Osteocyte (in vitro differentiated cells): ENCODE measurements at places on chromosomes 2 and 18. TPM values are rescaled to one million over a fixed set of nuclear protein-coding genes. Genes with fewer than 3 reads are reported as not detected.

GRCh38 chr18:29062921-29063320 is 886.0 kb upstream of the CDH2 start:
- no peak overlapping the region for H3K4me3 ChIP-seq
- no peaks in the 10 kb centered on the region for H3K27me3 ChIP-seq
- peaks cover 15% of the 10 kb centered on the region for H3K4me1 ChIP-seq
- H3K27ac ChIP-seq = no peak overlapping the region
- DNase-seq = no peak

- H3K4me3 ChIP-seq = no peak overlapping the region
- no peaks in the 10 kb centered on the region for H3K4me1 ChIP-seq
- H3K27me3 ChIP-seq = no peaks in the 10 kb centered on the region
Measured at GRCh38 chr2:3512086-3512485, 7.2 kb downstream of the ADI1 start.

CLHC1 gene
- total RNA-seq = 21.6 and 23.5 TPM in 2 replicates

IL1RL1 gene
- not detected in 2 replicates for total RNA-seq

DNA sequence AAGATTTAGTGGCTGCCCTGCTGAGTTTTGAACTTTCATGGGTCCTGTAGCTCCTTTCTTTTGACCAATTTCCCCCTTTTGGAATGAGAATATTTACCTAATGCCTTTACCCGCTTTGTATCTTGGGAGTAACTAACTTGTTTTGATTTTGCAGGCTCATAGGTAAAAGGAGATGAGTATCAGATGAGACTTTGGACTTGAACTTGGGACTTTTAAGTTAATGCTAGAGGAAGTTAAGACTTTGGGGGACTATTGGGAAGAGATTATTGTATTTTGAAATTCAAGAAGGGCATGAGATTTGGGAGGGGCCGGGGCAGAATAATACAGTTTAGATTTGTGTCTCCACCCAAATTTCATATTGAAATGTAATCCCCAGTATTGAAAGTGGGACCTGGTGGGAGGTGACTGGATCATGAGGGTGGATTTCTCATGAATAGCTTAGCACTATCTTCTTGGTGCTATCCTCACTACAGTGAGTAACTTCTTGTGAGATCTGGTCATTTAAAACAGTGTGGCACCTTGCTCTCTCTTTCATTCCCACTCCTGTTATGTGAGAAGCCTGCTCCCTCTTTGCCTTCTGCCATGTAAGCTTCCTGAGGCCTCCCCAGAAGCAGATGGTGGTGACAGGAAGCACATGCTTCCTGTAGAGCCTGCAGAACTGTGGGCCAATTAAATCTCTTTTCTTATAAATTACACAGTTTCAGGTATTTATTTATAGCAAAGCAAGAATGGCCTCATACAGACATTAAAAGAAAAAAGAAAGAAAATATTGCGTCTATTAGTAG is 6.1 kb downstream of the ADI1 start:
- no peak overlapping the region for H3K27ac ChIP-seq
- H3K36me3 ChIP-seq = peaks cover 43% of the 10 kb centered on the region
- no peaks in the 10 kb centered on the region for H3K27me3 ChIP-seq
- H3K4me1 ChIP-seq = peaks cover 10% of the 10 kb centered on the region
- DNase-seq = no peak

DNA sequence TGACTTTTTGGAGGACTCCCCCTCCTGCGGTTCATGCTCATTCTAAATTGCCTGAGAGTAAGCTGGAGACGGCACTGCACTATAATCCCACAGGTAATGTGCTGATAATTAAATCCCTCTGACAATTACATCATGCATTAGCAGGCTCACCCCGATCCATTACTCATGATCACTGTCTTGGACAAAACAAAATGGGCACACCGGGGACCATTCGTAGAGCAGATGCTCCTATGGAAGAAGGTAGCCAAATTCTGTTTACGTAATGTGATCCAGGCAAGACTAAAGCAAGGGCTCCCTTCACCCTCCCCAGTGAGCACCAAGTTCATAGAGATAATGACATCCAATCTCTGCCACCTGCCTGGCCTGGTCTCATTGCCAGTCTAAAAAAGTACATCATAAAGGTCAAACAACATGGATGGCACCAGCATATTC is 657.1 kb upstream of the SOX11 start:
- H3K4me3 ChIP-seq = no peak overlapping the region
- no peaks in the 10 kb centered on the region for H3K4me1 ChIP-seq
- no peaks in the 10 kb centered on the region for H3K36me3 ChIP-seq
- DNase-seq = no peak

XDH gene
- total RNA-seq = 0.78 and 0.99 TPM in 2 replicates

DNA sequence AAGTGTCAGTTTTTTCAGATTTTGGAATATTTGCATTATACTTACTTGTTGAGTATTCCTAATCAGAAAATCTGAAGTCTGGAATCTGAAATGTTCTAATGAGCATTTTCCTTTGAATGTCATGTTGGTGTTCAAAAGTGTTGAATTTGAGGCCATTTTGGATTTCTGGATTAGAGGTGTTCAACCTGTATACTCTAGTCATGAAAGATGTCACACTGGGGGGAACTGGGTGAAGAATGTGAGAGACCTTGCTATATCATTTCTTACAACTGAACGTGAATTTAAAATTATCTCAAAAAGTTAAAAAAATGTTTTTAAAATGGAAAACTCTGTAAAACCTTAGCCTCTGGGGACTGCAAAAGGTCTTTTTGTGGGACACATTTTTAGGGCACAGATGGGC is 384.5 kb downstream of the NBAS start:
- DNase-seq = no peak
- no peak overlapping the region for H3K27ac ChIP-seq
- H3K4me3 ChIP-seq = no peak overlapping the region
- H3K27me3 ChIP-seq = no peaks in the 10 kb centered on the region
- no peaks in the 10 kb centered on the region for H3K4me1 ChIP-seq

DNA sequence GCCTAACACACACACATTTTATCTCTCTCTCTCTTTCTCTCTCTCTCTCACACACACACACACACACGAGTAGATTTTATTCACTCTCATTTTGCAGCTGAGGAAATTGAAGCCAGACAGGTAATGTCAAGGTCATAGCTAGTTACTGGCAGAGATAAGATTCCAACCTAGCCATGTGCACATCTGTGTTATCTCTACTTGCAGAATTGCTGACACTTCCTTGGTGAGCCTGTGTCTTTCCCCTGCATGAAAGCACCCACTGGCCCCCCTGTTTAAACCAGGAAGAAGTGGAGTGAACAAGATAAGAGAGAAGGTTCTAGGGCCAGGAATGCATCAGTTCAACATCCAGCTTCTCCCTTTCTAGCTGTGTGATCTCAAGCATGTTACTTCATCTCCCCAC is 423.7 kb downstream of the TXNL1 start:
- no peak overlapping the region for H3K27ac ChIP-seq
- H3K4me1 ChIP-seq = no peaks in the 10 kb centered on the region
- no peaks in the 10 kb centered on the region for H3K36me3 ChIP-seq
- H3K4me3 ChIP-seq = no peak overlapping the region

DNA sequence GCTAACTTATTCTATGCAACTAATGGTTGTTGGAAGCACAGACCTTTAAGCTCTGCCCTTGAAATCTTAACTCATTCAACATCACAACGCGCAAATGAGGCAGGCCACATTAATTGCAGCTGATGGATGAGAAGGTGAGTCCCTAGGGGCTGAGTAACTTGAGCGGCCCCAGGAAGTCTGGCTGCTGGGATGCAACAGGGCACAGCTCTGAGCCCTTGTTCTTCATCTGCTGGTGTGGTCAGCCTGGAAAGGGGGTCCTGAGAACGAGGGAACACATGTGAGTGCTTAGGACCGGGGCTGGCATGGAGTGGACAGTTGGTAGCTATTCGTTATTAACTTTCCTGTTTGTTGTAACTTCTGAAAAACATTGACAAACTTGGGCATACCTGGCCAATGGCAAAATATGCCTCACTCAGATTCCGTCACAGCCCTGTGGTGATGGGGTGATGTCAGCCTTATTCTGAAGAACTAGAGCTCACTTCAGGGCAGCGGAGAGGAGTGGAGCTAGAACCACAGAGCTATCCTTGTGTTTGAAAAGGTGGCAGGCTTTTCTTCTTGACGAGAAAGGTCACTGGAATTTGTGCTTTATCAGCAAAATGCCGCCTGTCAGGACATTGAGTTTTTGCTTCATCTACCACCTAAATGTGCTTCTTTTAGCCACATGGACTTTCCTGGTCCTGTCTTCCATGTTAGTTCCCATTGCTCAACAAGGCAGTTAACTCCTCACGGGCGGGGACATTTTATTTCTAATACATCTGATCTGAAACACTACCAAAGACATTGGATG is 145.9 kb upstream of the FHL2 start:
- peaks cover 3% of the 10 kb centered on the region for H3K4me1 ChIP-seq
- H3K27ac ChIP-seq = no peak overlapping the region
- H3K4me3 ChIP-seq = no peak overlapping the region
- H3K36me3 ChIP-seq = no peaks in the 10 kb centered on the region

DNA sequence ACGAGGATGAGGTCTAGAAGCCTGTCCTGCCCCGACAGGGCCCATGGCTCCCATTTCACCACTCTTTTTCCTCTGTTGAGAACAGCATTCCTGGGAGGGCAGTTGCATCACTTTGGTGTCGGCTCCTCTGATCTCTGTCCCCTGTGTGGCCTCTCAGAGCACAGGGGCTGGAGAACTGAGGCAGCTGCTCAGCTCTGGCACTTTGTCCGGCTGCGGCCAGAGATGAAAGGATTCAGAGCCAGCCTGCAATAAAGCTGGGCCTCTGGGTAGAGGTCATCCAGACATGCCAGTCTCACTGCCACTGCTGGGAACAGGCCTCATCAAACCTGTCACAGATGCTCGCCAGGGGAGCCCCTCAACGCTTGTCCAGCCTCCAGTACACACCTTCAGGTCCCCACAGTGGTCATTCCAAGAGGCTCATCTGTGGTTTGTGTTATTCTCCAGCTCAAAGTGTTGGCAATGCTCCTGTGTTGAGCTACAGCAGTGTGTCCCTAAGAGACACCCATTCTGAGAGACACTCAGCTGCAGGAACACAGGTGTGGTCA is 13.1 kb upstream of the ROCK2 start:
- H3K36me3 ChIP-seq = no peaks in the 10 kb centered on the region
- H3K27ac ChIP-seq = no peak overlapping the region
- DNase-seq = no peak
- no peak overlapping the region for H3K4me3 ChIP-seq

RPRM gene
- not detected in 2 replicates for total RNA-seq

ZC3H6 gene
- total RNA-seq = 7.3 and 8.2 TPM in 2 replicates

GRCh38 chr2:75920859-75921551 is 210.3 kb upstream of the GCFC2 start:
- H3K4me1 ChIP-seq = no peaks in the 10 kb centered on the region
- H3K36me3 ChIP-seq = no peaks in the 10 kb centered on the region
- DNase-seq = no peak
- H3K4me3 ChIP-seq = no peak overlapping the region
- peaks cover 21% of the 10 kb centered on the region for H3K27me3 ChIP-seq

- no peak overlapping the region for H3K27ac ChIP-seq
- H3K36me3 ChIP-seq = no peaks in the 10 kb centered on the region
- no peak overlapping the region for H3K4me3 ChIP-seq
- H3K4me1 ChIP-seq = no peaks in the 10 kb centered on the region
- no peaks in the 10 kb centered on the region for H3K27me3 ChIP-seq
Measured at GRCh38 chr2:206521612-206522011, 78.3 kb downstream of the ADAM23 start.

ELOA2 gene
- not detected in 2 replicates for total RNA-seq

DNA sequence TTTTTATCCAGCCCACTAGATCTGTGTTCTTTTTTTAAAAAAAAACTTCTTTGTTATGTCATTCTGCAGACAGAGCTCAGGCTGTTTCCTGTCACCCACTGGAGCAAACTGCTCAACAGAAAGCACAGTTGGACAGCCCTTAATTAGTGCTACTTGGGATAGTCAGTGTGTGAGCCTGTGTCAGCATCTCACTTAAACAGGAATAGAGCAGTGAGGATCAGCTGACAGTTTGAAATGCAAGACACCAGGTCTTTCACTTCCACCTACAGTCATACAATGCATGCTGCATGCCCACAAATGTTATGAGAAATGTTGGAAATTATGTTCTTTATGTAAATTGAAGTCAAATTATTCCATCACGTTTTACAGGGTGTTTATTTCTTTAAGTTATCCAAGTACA is 174.9 kb downstream of the NR4A2 start:
- no peak for DNase-seq
- peaks cover 7% of the 10 kb centered on the region for H3K27me3 ChIP-seq
- no peaks in the 10 kb centered on the region for H3K36me3 ChIP-seq

- no peaks in the 10 kb centered on the region for H3K27me3 ChIP-seq
- H3K27ac ChIP-seq = no peak overlapping the region
- no peak for DNase-seq
Measured at GRCh38 chr2:19893520-19894133, 8.2 kb downstream of the TTC32 start.

LRP2 gene
- total RNA-seq = 0.24 TPM in 2 replicates

DNA sequence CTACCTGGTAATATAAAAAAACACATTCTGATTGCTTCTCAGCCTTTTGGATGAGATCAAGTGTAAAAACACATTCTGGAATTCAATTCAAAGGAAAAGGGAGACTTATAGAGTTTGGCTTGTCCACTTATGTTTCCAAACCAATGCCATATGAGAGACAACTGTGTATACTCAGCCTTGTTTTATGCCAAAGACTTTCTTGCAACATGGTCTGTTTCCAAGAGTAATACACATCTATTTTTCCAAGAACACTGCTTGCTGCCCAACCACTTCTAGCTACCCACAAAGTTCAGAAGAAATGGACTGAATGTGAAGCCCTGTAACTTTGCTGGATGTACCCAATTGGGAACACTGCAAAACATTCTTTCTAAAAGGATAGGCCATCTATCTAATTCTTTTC is 48.0 kb upstream of the GRB14 start:
- H3K4me1 ChIP-seq = no peaks in the 10 kb centered on the region
- H3K27ac ChIP-seq = no peak overlapping the region
- no peaks in the 10 kb centered on the region for H3K36me3 ChIP-seq
- H3K4me3 ChIP-seq = no peak overlapping the region
- H3K27me3 ChIP-seq = no peaks in the 10 kb centered on the region
- DNase-seq = no peak

CD8B2 gene
- not detected in 2 replicates for total RNA-seq

DAW1 gene
- total RNA-seq = not detected in 2 replicates

EFHD1 gene
- total RNA-seq = 106 and 114 TPM in 2 replicates

UGT1A4 gene
- total RNA-seq = not detected in 2 replicates

DNA sequence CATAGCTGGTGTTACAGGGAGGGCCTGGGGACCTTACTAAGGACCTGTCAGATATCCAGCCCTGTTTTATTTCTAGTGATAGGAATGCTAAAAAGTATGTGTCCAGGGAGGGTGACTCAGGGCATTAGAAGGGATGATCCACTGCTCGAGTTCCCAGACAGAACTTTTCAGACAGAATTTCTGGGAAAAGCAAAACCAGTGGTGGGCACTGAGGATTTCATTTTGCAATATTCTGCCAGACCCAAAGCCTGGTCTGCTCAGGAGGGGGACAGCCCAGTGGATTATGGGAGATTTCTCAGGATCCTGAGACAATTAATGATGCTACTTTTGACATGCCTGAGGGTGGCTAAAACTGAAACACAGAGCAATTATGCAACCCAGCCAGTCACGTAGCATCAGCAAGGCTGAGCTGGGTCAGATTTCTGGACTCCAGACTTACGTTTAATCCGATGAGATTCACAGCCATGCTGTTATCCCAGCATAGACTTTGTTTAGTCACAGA is 4.7 kb upstream of the KCNE4 start:
- peak overlapping the region; percentile 41 for H3K4me3 ChIP-seq
- no peak for DNase-seq
- H3K4me1 ChIP-seq = peaks cover 82% of the 10 kb centered on the region
- no peaks in the 10 kb centered on the region for H3K27me3 ChIP-seq

CIAO1 gene
- 54.6 and 56.3 TPM in 2 replicates for total RNA-seq

DUSP19 gene
- 3.9 and 4.7 TPM in 2 replicates for total RNA-seq

LBX2 gene
- total RNA-seq = 1.0 and 1.1 TPM in 2 replicates

PROKR1 gene
- total RNA-seq = not detected in 2 replicates

- H3K4me1 ChIP-seq = no peaks in the 10 kb centered on the region
- no peaks in the 10 kb centered on the region for H3K36me3 ChIP-seq
- H3K4me3 ChIP-seq = no peak overlapping the region
- H3K27me3 ChIP-seq = no peaks in the 10 kb centered on the region
Measured at GRCh38 chr18:52948868-52949444, 609.0 kb downstream of the DCC start.
